Metanephros (tissue), 2 donors: ENCODE measurements at places on chromosomes 7 and 10. TPM values are rescaled to one million over a fixed set of nuclear protein-coding genes. Genes with fewer than 3 reads are reported as not detected.

The CALHM2 gene
- total RNA-seq = 21.1 TPM

The PRSS1 gene
- 0.41 TPM for total RNA-seq

The SPRN gene
- total RNA-seq = 1.7 TPM

The RAPGEF5 gene
- 138 TPM for total RNA-seq

The CDHR3 gene
- 10.7 TPM for total RNA-seq

The HHEX gene
- 5.3 TPM for total RNA-seq

The FAM25G gene
- not detected for total RNA-seq

The AGAP9 gene
- 7.9 TPM for total RNA-seq

The LIPM gene
- not detected for total RNA-seq

The CCDC172 gene
- not detected for total RNA-seq

The GAD2 gene
- 4.4 TPM for total RNA-seq

The OGDHL gene
- total RNA-seq = 57.6 TPM

The FAM24A gene
- not detected for total RNA-seq

The OPALIN gene
- not detected for total RNA-seq

The SLC16A9 gene
- total RNA-seq = 15.4 TPM

The ERVW-1 gene
- not detected for total RNA-seq

The NPSR1 gene
- not detected for total RNA-seq

The EFCAB10 gene
- total RNA-seq = not detected

The CREB5 gene
- total RNA-seq = 22.1 TPM

The C7orf33 gene
- not detected for total RNA-seq

The GRB10 gene
- 57.0 TPM for total RNA-seq

The AKR1C4 gene
- total RNA-seq = not detected

The FXYD4 gene
- total RNA-seq = 1.6 TPM

The LIPF gene
- total RNA-seq = 0.41 TPM

The PLAC9 gene
- total RNA-seq = 20.4 TPM

The FGFR2 gene
- 120 TPM for total RNA-seq

The MYOZ1 gene
- total RNA-seq = 196 TPM

The HGF gene
- total RNA-seq = 4.4 TPM

The ITPRID1 gene
- total RNA-seq = not detected

The CNPY1 gene
- total RNA-seq = not detected

The NSMCE4A gene
- total RNA-seq = 49.5 TPM

The EN2 gene
- total RNA-seq = not detected

The GSTK1 gene
- 149 TPM for total RNA-seq

The BTBD16 gene
- total RNA-seq = 0.41 TPM

The SRRM3 gene
- total RNA-seq = 1.5 TPM

The SPDYE6 gene
- not detected for total RNA-seq

The SH2D4B gene
- 0.12 TPM for total RNA-seq

The FAM237B gene
- not detected for total RNA-seq

The SPDYE2 gene
- not detected for total RNA-seq

The MOGAT3 gene
- 1.8 TPM for total RNA-seq

The GBX1 gene
- 0.64 TPM for total RNA-seq

The TAF3 gene
- 3.9 TPM for total RNA-seq

The PNLIP gene
- 0.12 TPM for total RNA-seq

The PON1 gene
- 0.12 TPM for total RNA-seq

The TCAF1 gene
- 66.9 TPM for total RNA-seq

The GHRHR gene
- not detected for total RNA-seq

The MBL2 gene
- not detected for total RNA-seq

The ANKRD61 gene
- not detected for total RNA-seq

The ELFN1 gene
- total RNA-seq = 21.7 TPM

The OR2AE1 gene
- total RNA-seq = not detected

The TRPV5 gene
- total RNA-seq = 1.1 TPM
